Left ventricle myocardium superior (tissue), 1 donor: ENCODE measurements at places on chromosomes 2 and 18. TPM values are rescaled to one million over a fixed set of nuclear protein-coding genes. Genes with fewer than 3 reads are reported as not detected.

Gene PKDCC
- total RNA-seq: 77.1 TPM

DNA sequence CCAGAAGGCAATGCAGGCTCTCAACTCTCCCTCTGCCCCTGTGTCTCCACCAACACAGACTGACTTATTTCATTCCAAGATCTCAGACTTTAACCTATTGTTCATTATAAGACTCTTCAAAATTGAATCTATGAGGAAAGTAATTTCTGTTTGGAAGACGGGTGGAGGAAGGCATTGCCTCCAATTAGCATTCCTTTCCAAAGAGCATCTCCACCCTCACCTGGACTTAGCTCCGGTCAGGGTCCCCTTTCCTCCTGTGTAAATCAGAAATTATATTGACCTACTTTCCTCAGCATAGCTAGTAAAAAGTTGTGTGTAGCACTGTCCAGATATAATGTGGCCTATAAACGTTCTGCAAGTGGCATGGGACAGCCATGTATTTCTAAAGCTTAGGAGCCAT is 230.4 kb upstream of the ACVR2A start:
- DNase-seq: no peak

GRCh38 chr18:78596794-78597345 is 382.7 kb upstream of the SALL3 start:
- no peak for DNase-seq

Gene DNMT3A
- 21.1 TPM for total RNA-seq

DNA sequence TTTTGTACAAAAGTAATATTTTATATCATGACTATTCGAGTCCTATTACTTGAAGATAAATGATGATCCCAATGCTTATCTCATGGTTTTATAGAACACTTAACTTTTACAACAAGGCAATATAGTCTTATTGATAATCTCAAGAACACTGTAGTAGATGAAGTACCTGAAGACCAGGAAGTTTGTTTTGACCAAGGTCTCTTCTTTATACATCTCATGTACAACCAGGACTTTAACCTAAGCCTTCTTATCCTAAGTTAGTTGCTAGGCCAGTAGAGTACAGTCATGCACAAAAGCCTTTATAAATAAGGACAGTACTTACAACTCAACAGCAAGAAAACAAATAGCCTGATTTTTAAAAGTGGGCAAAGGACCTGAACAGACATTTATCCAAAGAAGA is 147.7 kb upstream of the NOSTRIN start:
- no peak for DNase-seq

- peak; percentile 76 for DNase-seq
These were observed 202.2 kb downstream of the TRIB2 start for GRCh38 chr2:12918835-12919445.

DNA sequence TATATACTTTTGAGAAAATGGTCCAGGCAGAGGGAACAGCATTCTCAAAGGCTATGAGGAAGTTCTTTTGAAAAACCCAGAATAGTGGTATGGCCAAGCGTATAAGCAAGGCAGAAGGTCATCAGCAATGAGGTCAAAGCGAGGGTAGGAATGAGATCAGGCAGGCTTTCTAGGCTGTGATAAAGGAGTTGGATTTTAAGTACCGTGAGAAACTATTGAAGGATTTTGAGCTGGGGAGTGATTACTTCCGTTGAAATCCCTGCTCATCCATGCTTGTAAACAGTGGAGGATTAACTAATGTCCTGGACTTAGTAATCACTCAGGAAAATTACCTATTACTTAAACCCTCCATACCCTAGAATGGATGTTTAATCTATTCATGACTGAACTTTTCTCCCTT is 50.2 kb downstream of the EMILIN2 start:
- DNase-seq: no peak
